ENCODE measurements at places on chromosomes 3 and 15. TPM values are rescaled to one million over a fixed set of nuclear protein-coding genes. Genes with fewer than 3 reads are reported as not detected.

DNA sequence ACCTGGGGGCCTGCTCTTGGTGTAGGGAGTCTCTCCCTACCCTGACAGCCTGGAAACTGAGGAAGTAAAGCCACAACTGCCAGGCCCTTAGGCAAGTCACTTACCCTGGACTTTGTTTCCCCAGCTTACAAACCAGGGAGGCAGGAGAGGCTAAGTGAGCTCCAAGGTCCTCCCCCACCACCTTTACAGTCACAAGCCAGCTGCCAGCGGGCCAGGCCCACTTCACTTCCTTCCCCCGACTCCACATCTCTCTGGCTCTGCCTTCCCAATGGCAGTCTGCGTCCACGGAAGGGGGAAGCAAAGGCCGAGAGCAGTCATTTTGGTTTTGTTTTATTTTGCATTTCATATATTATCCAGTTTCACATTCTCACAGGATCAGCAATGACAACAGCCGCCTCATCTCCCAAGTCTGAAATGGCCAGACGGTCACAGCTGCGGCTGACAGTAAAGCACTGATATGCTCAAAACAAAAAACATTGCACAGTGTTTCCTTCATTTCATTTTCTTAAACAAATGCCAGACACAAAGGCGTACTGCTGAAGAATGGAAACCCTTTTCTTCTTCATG, 35.7 kb downstream of the RBPMS2 start:
- no peak for DNase-seq

DNA sequence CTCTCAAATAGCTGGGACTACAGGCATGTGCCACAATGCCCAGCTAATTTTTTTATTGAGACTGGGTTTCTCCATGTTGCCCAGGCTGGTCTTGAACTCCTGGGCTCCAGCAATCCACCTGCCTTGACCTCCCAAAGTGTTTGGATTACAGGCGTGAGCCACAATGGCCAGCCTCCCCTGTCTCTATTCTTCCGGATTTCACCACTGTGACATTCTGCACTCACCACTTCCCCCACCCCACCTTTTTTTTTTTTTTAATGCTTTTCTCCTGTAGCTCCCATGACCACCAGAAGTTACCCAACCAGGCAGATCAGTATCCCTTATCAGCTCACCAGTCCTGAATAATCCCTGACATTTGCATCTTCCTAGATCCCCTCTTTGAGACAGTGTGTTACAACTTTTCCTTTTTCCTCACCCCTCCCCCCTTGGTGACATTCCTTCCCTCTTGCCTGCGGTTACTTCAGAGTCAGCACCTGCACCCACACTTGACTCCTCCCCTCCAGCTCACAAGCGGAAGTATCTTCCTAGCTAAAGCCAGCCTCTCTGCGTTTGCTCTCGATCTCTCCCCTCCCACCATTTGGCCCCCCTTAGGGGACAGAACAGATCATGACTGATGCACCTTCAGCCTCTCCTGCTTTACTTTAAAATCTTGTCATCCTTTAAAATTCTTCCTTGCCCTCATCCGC, 13.5 kb upstream of the ZNF592 start:
- no peak for DNase-seq

DNA sequence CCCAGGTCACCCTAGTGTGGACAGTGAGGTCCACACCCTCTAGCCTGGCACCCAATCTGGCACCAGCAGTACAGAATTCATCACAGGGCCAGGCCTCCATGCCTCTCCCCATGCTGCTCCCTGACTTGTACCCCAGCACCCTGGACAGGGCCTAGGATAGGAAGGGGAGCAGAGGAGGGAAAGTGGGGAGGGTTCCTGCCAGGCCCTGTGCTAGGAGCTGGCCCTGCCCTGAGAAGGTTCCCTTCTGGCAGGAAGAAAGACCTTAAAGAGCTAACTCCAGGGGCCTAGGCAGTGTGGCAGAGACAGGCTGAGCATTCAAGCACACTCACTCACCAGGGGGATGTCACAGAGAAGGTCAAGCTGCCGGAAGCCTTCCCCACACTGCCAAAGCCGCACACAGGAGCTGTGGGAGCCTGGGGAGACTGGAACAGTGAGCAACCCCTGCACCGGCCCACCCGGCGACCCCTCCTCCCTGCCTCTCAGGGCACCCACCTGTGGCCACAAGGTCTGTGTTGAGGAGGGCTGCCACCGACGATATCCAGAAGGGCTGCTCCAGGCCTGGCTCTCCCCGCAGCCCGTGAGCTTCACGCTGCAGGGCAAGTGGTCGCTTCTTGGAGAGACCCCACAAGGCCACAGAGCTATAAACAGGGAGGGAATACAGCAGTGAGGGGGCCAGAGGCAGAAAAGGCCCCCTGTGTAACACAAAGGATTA, 7.4 kb downstream of the RRP9 start:
- no peak for DNase-seq

- DNase-seq: peak; percentile 47
Observed at GRCh38 chr3:37855363-37855970, 6.2 kb upstream of the CTDSPL start.

- DNase-seq: no peak
Observed at GRCh38 chr3:151431940-151432339, 28.9 kb downstream of the IGSF10 start.

GRCh38 chr3:171055336-171056178, 29.0 kb upstream of the SLC2A2 start:
- DNase-seq: no peak

DNA sequence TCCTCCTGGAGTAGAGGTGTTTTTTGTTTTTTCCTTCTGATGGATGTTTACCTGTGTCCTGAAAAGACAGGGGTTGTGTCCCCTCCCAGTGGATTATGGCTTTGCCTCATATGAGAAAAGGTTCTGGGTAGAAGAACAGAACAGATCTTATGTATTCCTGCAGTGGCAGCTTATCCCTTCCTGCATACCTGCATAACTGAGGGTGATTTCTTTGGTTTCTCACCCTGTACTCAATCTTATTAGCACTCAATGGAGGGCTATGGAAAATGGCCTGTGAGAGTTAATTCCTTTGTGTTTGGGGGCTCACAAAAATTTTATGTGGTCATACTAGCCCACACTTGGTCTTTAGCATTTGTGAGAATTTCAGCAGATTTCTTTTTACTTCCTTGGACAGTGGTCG, 482.0 kb upstream of the ONECUT1 start:
- no peak for DNase-seq

DNA sequence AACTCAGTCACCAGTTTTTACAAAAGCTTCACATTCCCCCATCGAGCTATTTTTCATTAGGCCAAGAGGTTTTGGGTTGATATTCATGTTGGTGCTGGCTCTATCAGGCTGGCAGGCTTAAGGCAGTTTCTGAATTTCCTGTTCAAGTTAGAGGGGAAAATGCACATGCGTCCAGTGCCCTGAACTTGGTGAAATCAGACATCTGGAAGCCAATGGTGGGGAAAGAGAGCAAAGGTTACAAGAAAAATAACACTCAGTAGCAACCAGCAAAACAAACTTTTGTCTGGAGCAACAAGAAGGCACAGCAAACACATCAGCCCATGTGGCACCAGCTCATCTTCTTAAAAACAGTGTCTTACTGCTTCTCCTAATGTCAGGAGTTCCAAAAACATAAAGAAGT, 155.6 kb upstream of the TSC22D2 start:
- peak; percentile 71 for DNase-seq

- no peak for DNase-seq
Observed at GRCh38 chr3:127789990-127790881, 32.1 kb downstream of the MGLL start.

DNA sequence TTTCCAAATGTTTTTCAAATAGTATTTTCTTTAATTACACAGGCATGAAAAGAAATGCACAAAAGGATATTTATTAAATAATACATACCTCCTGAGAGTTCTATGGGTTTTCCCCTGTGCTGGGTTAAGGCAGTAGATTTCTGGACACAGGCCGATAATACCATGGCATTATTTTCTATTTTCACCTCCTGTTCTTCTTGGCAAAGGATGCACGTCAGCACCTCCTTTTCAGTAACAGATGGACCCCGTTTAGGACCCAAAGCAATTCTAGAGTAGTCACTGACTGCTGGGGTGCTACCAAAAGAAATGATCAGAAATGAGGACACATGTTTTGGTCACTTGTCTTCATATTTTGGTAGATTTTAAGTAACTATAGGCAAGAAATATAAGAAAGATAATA, 86.4 kb upstream of the TTBK2 start:
- DNase-seq: no peak

- DNase-seq: no peak
Observed at GRCh38 chr3:2774481-2775249, 335.5 kb downstream of the IL5RA start.

GRCh38 chr3:197847866-197848401, 56.9 kb downstream of the LRCH3 start:
- DNase-seq: no peak

The MBD4 gene
- total RNA-seq: 15.0 TPM

DNA sequence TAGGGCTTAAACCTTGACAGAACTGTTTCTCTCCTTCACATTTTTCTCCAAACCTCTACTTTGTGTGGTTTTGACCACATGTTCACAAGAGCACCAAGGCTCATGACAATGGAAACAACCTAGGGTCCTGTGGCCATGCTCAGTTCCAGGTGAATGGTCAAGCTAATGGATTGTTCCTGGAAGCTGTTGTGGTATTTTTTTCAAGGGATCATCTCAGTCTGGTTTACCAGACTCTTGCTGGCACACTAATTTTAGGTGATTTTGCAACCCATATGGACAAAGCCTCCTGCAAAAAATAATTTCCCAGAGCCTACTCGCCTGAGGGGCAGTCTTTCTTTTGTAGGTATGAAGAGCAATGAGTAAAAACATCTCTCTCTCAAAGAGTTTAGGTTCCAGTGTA, 67.2 kb downstream of the LSAMP start:
- no peak for DNase-seq
